ENCODE measurements at places on chromosomes 11 and 22.

DNA sequence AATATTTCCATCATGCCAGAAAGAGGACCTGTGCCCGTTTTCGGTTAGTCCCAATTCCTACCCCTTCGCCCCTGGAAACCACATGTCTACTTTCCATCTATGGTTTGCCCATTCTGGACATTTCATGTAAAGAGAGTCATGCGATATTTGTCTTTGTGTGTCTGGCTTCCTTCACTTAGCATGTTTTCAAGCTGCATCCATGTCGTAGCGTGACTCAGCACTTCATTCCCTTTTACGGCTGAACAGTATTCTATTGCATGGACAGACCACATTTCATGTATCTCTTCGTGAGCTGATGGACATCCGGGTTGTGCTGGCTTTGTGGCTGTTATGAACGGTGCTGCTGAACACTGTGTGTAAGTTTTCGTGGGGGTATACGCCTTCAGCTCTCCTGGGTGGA is 43.4 kb downstream of the SCUBE1 start:
- no peak for DNase-seq

GRCh38 chr11:102611291-102611690 is 13.8 kb downstream of the MMP20 start:
- no peak for DNase-seq

GRCh38 chr22:39293766-39294368 is 25.6 kb downstream of the RPL3 start:
- DNase-seq = no peak

GRCh38 chr11:21814169-21814568 is 378.7 kb upstream of the ANO5 start:
- DNase-seq = no peak

DNA sequence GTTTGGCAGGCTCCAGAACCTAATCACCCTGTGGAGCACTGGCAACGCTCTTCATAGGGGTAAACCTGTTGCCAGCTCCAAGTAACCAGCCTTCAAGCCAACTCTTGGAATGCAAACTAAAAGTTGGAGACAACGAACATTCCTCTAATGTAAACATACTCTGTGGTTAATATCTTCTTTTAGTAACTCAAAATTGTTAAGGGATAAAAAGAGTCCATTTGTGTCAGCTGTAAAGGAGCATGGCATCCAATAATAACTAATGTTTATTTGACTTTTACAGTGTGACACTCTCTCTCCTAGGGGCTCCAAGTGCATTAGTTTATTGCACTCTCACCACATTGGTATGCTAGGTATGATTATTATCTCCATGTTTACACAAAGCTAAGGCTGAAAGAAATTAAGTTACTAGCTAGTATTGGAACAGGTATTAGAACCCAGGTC is 31.0 kb upstream of the AMOTL1 start:
- no peak for DNase-seq

DNA sequence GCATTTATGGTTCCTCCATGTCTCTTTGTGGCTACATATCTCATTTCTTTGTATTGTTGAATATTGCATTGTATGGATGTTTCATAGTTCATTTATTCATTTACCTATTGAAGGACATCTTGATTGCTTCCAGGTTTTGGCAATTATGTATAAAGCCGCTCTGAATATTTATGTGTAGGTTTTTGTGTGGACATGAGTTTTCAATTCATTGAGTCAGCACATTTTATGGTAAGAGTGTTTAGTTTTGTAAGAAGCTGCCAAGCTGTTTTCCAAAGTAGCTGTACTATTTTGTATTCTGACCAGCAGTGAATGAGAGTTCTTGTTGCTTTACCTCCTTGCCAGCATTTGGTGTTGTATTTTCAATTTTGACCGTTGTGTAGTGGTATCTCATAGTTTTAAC is 39.2 kb downstream of the KDM2A start:
- DNase-seq = no peak

GRCh38 chr11:5626196-5626595 is 1.4 kb downstream of the TRIM34 start:
- no peak for DNase-seq

DNA sequence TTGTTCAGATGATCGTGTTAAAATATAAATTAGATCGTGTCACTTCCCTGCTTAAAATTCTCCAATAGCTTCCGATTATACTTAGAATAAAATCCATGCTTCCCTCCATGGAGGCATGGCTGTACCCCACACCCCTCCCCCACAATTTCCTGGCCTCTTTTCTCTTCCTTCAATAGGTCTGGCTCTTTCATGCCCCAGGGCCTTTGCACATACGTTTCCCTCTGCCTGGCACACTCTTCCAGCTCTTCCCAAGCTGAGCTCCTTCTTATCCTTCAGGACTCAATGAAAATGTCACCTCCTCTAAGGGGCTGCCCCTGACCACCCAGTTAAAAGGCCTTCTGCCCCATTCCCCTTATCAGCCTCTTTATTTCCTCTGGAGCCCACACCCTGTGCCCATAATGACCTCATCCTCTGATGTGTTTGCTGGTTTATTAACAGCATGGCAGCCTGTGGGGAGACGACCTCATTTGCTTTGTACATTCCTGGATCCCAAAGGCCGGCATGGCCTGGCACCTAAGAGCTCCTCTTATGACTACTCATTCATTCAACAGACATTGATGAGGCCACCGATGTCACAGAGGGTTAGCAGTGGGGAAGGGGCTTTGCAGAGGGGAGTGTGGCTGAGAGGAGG is 9.0 kb upstream of the FLRT1 start:
- DNase-seq = no peak

DNA sequence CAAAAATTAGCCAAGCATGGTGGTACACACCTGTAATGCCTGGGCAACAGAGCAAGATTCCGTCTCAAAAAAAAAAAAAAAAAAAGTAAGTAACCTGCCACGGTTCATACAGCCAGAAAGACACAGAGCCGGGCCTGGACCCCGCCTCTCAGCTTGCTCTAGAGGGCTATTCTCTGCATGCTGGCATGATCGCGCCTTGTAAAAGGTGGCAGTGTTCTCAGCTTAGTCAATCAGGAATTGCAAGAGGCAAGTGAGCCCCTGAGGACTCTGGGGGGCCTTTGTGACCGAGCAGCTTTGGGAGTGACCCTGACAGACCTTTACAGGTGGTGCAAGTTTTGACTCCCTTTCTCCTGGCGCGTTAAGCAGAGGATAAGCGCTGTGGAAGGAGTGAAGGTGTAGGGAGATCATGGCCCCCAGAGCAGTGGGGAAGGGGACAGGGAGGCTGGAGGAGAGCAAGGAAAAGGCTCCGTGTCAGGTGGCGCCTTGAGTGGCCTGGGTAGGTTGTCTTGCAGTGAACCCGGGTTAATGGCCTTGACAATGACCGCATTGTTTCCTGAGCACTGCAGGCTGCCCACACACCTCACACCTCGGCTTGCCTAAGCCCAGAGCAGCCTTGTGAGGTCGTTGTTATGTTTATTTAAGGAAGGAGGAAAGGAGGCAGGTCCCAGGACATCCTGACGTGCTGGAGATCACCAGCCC is 48.9 kb downstream of the CDPF1 start:
- DNase-seq = no peak

GRCh38 chr11:36054628-36055027 is 110.8 kb downstream of the LDLRAD3 start:
- DNase-seq = no peak

DNA sequence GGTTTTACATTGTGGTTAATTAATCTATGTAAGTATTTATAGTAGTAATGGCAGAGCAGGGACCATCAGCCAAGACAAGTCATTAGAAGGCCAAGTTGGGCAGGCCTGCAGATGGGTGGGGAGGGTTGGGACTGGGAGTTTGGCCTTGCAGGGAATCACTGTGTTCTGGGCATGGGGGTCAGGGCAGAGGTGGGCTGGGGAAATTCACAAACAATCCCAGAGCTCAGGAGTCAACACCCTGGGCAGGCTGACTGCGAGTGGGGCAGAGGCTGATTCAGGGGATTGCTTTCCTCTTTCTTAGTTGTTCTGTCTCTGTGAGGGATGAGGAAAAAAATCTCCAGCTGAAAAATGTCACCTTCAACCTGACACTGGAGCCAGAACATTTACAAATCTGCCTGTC is 322.5 kb downstream of the NTM start:
- no peak for DNase-seq

- no peak for DNase-seq
Measured at GRCh38 chr22:29187831-29188230, 17.9 kb upstream of the EMID1 start.

GRCh38 chr11:43419460-43419859 is 60.7 kb downstream of the TTC17 start:
- no peak for DNase-seq

DNA sequence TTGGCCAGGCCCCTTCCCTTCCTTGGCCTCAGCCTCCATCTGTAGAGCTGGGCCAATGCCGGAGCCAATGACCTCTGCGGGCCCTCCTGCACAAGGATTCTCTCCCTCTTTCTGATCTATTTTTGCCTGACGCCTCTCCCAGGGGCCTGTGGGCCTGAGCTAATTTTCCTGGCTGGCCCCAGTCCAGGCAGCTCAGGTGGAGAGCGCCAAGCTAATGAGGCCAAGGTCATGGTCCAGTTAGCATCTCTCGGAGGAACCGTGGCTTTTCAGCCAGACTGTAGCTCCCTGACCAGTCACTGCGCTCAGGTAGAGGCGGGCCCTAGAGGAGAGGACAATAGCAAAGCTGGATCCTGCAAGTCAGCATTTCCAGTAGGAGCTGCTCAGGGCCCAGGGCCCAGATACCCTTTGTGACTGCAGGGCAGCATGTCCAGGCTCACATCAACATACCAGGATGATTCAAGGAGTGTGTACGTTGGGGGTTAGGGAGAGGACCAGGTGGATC is 43.5 kb downstream of the APOL3 start:
- DNase-seq = no peak

DNA sequence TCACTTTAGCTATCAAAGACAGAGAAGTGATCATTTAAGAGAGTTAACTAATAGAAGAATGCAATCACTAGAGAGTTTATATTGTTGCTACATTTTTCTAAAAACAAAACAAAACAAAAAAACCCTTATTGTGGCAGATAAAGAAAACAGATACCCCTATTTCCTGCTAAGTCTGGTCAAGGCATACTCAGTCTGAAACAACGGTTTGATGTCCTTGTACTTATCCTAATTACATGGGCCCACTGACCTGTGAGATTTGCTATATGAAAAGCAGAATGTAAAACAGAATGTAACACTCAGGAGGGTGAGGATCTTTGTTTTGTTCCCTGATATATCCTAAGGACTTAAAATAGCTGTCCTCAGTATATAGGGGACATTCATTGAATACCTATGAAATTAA is 24.6 kb downstream of the MAML2 start:
- no peak for DNase-seq

DNA sequence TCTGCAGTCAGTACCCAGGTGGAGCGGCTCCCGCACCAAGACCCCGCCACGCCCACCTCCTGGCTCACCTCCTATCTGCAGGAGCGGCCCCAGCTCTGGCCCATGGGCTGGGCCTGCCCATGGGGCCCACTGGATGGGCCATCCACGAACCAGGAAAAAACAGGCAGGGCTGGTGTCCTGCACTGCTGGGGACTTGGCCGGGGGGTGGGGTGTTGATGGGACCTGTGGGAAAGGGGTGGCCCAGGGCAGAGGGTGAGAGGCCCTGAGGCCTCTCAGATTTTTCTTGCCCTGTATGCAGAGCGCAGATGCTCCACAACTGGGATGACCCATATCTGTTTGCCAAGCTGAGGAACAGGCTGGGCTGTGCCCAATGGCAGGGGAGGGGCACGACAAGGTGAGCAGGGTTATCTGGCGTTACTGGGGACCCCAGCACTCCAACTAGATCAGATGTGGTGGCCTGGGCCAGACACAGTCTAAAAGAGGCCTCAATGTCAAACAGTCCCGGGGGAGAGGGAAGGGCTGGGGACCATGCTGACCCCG is 2.7 kb upstream of the PIM3 start:
- DNase-seq = no peak

- DNase-seq = no peak
Measured at GRCh38 chr11:12599408-12600143, 74.6 kb upstream of the TEAD1 start.

GRCh38 chr11:50333861-50334260 is 301.2 kb downstream of the OR4C45 start:
- DNase-seq = no peak

DNA sequence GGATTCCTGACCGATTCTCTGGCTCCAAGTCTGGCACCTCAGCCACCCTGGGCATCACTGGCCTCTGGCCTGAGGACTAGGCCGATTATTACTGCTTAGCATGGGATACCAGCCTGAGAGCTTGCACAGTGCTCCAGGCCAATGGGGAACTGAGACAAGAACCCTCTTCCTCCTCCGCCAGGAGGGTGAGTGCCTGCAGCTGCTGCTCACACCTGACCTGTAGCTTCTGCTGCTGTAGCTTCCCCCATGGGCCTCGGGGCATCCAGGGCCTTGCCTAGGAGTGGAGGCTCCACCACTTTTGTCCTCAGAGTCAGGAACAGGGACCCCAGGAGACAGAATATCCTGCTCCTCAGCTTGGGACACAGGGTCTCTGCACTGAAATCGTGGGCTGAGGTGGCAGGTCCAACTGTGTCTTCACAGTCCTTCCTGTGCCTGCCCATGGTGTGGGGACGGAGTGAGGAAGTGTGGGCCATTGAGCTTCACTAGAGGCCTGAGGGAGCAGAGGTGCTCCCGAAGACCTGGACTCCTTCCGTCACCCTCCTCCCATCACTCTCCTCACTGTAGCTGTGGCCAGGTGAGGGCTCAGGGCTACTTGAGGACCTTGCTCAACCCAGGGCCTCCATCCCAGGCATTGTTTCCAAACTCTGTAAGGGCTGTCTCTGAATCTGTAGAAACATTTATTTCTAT is 103.8 kb downstream of the ZNF280B start:
- no peak for DNase-seq

- DNase-seq = no peak
Measured at GRCh38 chr22:29901354-29901753, 18.4 kb downstream of the MTMR3 start.

- no peak for DNase-seq
Measured at GRCh38 chr11:34811858-34812257, 104.3 kb downstream of the APIP start.

DNA sequence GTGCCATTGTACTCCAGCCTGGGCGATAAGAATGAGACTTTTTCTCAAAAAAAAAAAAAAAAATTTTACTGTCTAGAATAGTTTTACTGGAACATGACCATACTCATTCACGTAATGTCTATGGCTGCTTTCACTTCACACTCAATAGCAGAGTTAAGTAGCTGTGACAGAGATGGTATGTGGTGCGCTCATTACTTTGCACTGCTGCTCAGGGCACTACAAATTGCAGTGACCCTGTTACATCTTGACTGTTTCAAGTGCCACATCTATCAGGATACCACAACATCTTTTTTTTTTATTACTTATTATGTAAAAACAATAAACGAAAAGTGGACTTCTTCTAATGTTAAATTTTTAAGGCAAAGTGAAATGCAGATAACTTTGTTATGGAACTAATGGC is 110.3 kb downstream of the ARHGAP20 start:
- DNase-seq = no peak

- DNase-seq = no peak
Measured at GRCh38 chr11:17386331-17387084, 2.0 kb downstream of the KCNJ11 start.

DNA sequence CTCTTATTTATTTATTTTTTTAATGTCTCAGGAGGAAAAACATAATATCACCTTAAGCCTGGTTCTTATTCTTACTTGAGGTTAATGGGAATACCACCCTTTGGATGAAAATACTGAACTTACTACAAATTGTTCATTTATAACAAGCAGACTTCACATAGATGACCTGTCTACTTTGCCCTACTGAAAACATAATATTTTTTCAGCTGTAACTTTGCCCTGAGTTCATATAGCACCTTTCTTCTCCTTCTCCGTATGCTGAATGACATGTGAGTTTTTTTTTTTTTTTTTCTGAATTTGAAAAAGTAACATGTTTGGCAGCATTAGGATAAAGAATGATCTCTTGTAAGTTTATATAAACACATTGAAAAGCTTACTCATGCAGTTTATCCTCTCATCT is 186.8 kb downstream of the TMEM135 start:
- DNase-seq = no peak

GRCh38 chr11:93537767-93538261 is 5.4 kb downstream of the SMCO4 start:
- no peak for DNase-seq

Measured in activated T-helper 1 cell treated with anti-CD3 and anti-CD28 coated beads, Interleukin-2, amount 50 U/mL, for 16 hours (primary cell).